Pulmonary artery endothelial cell (primary cell): ENCODE measurements at places on chromosomes 6 and 20.

DNA sequence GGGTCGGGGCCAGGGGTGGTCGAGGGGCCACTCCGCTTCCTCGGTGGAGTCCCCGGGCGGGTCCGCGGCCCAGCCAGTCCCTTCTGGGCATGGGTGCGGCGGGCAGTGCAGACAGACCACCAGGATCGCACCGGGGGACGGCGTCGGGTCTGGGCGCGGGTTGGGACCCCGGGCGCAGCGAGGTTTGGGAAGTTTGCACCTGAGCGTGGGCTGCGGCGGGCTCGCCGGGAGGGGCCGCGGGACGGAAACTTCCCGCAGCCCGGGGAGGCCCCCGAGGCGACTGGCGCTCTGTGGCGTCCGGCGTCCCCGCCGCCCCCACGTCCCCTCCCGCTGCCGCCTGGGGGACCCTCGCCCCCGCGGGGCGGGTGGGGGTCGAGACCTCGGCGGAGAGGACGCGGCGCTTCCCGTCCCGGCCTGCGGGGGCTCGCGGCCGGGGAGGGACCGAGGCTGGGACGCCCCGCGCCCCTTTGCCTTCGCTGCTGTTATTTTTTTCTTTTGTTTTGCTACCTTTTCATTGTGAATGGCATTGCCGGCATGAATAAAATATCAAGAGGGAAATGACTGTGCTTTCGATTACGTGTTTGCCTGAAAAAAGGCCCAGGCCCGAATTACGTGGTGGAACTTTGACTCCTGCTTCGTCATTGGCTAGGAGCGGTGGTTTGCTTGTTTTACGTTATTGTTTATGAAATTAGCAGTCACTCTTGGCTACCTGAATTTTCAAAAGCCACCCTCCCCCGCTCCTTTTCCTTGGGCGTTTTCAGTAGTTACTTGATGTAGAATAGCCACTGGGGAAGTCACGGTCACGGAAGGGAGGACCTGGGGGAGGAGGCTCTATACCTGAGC lies 703 bp downstream of the SNX9 start:
- DNase-seq: peak; percentile 61

GRCh38 chr20:54510541-54511129 lies 35.2 kb downstream of the DOK5 start:
- DNase-seq: no peak

DNA sequence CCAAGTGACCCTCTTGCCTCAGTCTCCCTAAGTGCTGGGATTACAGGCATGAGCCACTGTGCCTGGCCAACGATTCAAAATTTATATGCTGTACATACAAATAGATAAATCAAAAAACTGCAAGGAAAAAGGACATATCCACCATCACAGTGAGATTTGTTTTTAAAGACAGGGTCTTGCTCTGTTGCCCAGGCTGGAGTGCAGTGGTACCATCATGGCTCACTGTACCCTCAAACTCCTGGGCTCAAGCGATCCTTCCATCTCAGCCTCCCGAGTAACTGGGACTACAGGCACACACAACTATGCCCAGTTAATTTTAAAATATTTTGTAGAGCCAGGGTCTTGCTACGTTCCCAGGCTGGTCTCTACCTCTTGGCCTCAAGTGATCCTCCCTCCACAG lies 61.5 kb downstream of the MAP3K7 start:
- DNase-seq: no peak

- DNase-seq: no peak
Observed at GRCh38 chr6:69820438-69820837, 23.6 kb upstream of the LMBRD1 start.

- DNase-seq: peak; percentile 30
Observed at GRCh38 chr20:54649511-54649962, 174.1 kb downstream of the DOK5 start.

- DNase-seq: no peak
Observed at GRCh38 chr20:60339738-60340137, 381.5 kb downstream of the CDH26 start.

DNA sequence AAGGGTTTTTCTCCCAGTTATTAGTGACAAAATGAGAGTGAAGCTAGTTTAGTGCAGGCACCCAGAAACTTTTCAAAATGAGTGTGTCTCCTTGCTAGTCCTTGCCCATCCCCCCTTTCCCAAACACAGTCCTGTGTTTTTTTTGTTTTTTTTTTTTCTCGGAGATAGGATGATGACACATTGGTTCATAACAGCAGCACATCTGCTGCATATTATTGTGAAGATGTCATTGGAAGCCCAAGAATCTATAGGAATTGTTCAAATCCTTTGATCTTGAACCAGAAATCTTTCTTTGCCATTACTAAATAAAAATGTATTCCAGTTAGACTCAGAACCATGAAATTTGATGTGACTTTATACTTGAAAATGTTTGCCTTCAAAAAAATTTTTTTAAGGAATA lies 162.4 kb downstream of the FRK start:
- no peak for DNase-seq

GRCh38 chr6:121849477-121849876 lies 414.0 kb downstream of the GJA1 start:
- peak; percentile 53 for DNase-seq
